NCI-H187 (cell line): ENCODE measurements at places on chromosomes 6 and 20.

DNA sequence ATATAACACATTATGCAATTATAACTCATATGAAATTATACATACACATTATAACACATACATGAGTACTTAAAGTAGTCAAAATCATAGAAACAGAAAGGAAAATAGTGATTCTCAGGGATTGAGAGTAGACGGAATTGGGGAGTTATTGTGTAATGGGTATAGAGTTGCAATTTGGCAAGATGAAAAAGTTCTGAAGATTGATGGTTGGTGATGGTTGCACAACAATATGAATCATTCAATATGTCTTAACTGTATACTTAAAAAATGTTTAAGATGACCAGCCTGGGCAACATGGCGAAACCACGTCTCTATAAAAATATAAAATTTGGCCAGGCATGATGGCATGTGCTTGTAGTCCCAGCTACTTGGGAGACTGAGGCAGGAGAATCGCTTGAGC lies 372.7 kb downstream of the CDKAL1 start:
- DNase-seq: no peak

GRCh38 chr20:53594068-53595017 lies 704 bp upstream of the ZNF217 start:
- DNase-seq: peak; percentile 86

- DNase-seq: no peak
Measured at GRCh38 chr6:7073821-7074525, 33.8 kb upstream of the RREB1 start.

DNA sequence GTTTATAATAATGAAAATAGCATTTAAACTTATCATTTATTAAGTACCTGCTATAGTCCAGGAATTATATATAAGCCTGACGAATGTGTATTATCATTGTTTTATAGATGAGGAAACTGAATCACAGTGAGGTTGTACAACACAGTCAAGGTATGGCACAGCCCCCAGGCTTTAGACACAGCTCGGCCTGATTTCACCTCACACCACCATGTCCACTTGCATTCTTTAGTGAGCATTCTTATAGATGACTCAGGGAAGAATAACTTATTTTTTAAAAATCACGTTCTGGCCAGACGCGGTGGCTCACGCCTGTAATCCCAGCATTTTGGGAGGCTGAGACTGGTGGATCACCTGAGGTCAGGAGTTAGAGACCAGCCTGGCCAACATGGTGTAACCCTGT lies 289.0 kb downstream of the SYNE1 start:
- no peak for DNase-seq

DNA sequence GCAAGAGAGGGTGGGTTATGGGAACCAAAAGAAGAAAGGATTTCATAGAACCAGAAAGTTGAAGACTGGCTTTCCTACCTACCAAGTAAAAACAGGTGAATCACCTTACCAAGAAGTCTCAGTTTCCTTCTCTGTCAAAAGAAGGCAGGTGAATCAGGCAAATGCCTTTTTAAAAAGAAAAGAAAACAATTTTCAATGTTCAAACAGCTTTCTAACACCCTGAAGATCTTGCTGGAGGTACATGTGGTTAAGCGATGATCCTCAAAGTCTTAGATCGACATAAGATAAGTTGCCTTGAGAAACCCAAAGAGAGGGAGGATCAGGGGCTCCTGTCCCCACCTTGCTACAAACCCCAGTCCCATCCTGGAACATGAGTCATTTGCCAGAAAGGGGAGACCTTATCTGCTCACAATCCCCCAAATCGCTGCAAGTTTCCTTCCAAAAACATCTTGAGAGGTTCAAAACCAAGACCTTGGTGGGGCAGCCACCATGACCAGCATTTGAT lies 71.6 kb downstream of the NFATC2 start:
- no peak for DNase-seq

DNA sequence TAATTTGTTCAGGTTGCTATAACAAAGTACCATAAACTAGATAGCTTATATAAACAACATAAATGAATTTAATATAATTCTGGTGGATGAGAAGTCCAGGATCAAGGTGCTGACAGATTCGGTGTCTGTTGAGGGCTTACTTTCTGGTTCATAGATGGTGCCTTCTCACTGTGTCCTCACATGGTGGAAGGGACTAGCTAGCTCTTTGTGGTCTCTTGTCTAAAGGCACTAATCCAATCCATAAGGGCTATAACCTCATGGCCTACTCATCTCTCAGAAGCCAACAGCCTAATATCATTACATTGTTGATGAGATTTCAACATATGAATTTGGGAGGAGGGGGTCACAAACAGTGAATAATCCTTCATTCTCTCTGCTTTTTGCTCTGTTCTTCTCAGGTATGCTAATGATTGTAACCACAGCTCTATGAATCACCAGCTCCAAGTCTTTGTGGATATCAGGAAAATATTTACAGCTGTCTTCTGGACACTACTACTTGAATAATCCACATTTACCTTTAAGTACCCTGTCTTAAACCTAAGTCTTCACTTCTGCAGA lies 122.3 kb downstream of the NKAIN2 start:
- no peak for DNase-seq

GRCh38 chr6:33740794-33741193 lies 5.9 kb downstream of the IP6K3 start:
- no peak for DNase-seq

DNA sequence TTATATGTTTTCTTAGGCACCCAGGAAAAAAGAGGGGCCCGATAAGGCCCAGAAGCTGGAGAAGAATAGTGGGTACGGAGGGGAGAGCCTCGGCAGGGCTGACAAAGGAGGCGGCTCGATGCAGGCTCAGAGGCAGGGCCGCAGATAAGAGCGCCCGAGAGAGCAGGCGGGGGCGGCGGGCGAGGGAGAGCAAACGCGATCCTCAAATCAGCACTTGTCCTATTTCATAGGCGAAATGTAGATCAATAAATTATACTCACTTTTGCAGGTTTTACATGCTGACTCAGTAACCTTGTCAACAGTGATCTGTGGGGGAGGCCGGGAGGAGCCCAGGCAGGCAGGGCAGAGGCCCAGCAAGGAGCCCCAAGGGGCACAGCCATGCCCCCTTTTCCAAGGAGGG lies 42.6 kb downstream of the GRM4 start:
- no peak for DNase-seq

- DNase-seq: no peak
Measured at GRCh38 chr20:23120936-23121750, 35.0 kb upstream of the CD93 start.

GRCh38 chr20:54172856-54173652 lies 732 bp downstream of the CYP24A1 start:
- no peak for DNase-seq

DNA sequence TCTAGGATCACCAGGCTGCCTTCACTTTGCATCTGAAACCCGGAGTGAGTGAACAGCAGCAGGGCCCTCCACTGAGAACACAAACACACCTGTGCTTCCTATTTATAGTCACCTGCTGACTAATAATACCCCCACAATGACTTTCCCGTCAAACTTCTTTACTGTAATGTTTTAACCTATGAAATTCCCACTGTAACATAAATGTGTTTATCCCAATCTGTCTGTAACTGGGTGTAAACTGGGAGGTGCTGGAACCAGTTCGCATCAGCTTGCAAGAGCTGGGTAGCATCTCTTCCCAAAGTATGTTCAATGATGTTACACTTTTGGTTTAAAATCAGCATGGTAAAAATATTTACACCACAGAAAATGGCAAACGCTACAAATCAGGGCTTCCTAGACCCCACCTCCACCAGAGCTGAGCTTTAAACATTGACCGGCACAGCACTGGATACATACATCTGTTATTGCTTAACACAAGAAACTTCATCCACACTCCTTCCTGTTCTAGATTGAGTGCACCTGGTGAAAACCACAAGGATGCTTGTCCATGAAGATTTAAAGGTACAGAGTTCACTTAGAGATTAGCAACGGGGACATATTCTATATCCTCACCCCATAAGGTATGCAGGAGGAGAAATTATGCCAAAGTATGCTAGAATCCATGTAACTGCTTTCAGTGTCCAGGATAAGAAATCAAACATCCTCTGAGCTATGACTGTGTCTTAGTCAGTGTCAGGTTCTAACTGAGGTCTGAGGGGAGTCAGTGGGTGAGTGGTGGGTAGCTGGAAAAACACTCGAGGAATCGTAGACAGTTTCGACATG lies 79.0 kb downstream of the ALDH8A1 start:
- no peak for DNase-seq

DNA sequence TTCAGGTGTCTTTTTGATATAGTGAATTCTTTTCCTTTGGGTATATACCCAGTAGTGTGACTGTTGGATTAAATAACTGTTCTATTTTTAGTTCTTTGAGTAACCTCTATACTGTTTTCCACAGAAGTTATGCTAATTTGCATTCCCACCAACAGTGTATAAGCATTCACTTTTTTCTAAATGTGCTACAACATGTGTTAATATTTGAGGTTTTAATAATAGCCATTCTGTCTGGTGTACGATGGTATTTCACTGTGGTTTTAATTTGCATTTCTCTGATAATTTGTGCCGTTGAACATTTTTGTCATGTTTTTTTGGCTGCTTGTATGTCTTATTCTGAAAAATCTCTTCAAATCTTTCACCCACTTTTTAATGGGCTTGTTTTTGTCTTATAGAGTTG lies 563.5 kb downstream of the GRIK2 start:
- DNase-seq: no peak

- DNase-seq: no peak
Measured at GRCh38 chr20:58577871-58578598, 62.8 kb upstream of the APCDD1L start.

DNA sequence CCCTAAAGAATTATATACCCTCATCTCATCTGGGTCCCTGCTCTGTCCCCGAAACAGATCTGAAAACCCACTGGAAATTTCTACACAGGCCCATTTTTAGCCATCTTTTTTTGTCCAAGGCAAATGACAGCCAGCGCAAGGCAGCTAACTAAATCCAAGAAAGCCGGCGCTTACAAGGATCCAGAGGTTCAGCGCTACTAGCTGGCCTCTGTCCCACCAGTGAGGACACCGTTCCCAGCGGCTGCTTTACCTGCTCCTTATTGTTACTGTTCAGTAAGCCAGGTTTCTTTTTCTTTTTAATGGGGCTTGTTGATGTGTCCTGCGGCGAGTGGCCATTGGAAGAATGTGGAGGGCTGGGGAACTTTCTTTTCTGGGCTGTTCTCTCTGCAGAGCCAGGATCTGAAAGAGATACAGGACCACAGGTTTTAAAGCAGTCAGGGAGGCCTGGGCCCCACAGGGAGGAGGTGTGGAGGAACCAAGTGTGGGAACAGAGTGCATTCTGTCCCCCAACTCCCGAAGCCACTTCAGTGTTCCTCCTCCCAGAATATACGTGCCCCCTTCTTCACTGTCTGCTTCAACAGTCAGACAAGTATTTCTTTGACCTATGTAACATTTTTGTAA lies 46.6 kb downstream of the ZMYND8 start:
- no peak for DNase-seq

DNA sequence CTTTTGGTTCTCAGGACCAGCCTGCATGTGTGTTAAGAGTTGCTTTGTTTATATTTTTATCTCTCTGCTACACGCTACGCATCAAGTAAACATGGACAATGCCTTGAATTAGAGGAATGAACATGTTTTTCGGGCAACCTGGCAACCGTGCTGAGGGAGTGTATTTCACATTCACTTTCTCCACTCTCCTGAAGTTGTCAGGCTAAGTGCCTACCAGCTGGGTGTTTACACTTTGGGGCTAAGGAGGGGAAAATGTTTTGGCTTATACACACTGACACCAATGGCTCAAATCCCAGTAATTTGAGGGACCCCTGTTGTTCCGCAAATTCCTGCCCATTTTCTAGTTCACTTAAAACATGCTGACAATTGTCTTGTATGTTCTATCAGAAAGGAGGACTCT lies 141.5 kb upstream of the PDE7B start:
- no peak for DNase-seq

DNA sequence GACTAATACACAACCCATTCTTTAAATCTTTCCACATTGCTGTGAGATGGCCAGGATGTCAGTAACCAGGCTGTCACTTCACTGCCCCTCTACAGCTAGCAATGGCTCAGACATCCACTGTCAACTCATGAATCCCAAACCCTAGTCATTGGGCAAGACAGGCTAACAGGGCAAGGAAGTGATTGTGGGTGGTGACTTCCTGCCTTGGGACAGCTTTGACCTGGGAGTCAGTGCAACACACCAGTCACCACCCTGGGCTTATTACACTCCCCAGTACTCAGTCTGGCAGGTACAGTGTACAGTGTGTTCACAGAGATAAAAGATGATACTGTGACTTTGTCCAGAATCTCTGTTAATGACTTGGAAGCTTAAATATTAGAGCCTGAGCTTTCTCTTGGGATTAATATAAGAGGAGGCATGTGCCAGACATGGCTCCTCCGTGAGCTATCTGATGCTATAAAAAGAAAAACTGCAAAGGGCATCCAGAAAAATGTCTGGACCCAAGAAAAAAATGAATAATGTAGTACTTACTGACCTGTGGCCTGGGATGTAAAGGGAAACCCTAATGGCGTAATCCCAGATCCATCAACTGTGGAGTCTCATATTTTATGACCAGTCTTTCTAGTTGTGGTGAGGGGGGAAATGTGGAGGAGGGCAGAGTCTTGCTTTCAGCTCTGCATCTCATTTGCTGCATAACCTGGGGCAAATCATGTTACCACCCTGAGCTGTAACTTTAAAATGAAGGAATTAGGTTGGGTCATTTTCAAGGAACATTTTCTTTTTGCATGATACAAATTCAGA lies 244.4 kb downstream of the SLC24A3 start:
- no peak for DNase-seq

- DNase-seq: no peak
Measured at GRCh38 chr20:59154317-59155013, 9.2 kb upstream of the ZNF831 start.

DNA sequence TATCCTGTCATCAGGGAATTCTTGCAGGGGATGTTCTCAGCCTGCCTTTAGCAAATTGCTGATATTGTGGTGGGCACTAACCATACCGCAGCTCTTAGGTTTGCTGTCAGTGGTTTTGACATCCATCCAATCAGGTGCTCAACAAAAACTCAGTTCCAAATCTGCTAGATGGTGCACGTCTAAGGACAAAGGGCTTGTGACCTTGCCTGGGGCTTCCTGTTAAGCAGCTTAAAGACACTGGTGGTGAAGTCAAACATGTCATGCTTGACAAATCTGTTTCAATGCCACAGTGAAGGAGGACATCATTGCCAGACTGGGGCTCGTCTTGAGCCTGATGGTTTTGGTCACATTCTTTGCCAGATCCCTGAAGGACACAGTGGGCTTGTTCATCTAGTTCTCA lies 179.8 kb upstream of the NOX3 start:
- DNase-seq: no peak

- no peak for DNase-seq
Measured at GRCh38 chr6:32610682-32611296, 21.1 kb upstream of the HLA-DRB1 start.

GRCh38 chr20:44431502-44432234 lies 44.0 kb upstream of the TTPAL start:
- DNase-seq: no peak

- no peak for DNase-seq
Measured at GRCh38 chr20:32406701-32407100, 48.6 kb downstream of the ASXL1 start.
